ENCODE measurements at places on chromosomes 7 and 10. TPM values are rescaled to one million over a fixed set of nuclear protein-coding genes. Genes with fewer than 3 reads are reported as not detected.

GRCh38 chr10:75009426-75009825 lies 102.0 kb upstream of the SAMD8 start:
- no peak overlapping the region for H3K4me3 ChIP-seq
- H3K27ac ChIP-seq = peak overlapping the region; percentile 3
- H3K27me3 ChIP-seq = no peaks in the 10 kb centered on the region
- DNase-seq = no peak
- H3K4me1 ChIP-seq = peaks cover 20% of the 10 kb centered on the region

DNA sequence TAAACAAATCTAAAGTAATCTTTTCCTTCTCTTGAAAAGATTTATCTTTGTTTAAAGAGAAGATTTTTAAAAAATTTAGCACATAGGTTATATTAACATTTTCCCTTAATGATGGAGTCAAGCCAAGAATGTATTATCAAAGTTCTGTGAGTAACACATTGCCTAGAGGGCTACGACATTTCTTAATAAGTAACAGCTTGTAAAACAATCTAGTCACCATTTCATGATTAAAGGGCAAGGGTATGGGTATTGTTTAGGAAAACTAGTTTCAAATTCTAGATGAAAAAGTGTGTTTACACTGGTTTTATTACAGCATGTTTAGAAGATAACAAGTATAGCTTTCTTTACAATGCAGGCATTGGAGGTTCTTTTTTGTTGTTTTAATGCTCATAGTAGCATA lies 28.6 kb upstream of the LAMB4 start:
- no peaks in the 10 kb centered on the region for H3K36me3 ChIP-seq
- no peaks in the 10 kb centered on the region for H3K4me1 ChIP-seq
- H3K27me3 ChIP-seq = no peaks in the 10 kb centered on the region
- no peak for DNase-seq
- H3K4me3 ChIP-seq = no peak overlapping the region
- no peak overlapping the region for H3K27ac ChIP-seq

DNA sequence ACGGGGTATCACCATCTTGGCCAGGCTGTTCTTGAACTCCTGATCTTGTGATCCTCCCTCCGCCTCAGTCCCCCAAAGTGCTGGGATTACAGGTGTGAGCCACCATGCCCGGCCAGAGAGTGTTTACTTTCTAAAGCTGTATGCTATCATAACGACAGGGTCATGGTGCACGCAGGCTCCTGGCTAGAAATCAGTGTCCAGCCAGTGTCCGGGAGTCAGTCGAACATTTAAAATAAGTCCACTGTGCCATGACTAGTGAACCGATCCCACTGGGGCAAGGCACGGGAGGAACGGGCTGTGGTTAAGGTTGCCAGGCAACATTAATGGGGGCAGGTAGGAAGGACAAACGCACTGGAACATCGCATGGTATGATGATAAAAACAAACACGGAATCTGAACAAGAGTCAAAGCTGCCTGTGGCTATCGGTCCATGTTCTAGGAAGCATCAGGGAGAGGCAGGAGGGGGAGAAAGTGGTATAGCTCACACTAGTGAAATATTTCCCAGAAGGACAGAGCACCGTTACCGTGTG lies 89.0 kb upstream of the SEPHS1 start:
- H3K4me3 ChIP-seq = no peak overlapping the region
- H3K27ac ChIP-seq = no peak overlapping the region
- no peak for DNase-seq
- peaks cover 35% of the 10 kb centered on the region for H3K27me3 ChIP-seq
- peaks cover 15% of the 10 kb centered on the region for H3K4me1 ChIP-seq

DNA sequence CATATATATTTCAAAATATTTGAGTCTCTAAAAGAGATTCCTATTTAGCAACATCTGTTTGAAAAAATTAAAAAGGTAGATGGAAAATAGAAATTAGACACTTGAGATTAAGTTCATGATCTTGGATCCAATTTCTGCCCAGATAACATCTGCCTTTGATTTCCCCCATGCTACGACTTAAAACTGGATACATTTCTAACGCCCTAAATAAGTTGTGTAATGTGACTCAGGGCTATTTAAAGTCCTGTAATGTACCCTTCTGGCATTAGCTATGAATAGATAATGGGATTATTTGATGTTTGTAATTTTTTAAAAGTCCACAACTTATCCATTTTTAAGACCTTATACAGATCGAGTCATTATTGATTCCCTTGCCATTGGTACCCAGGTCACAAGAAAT lies 23.4 kb downstream of the CFAP43 start:
- H3K4me3 ChIP-seq = no peak overlapping the region
- no peak for DNase-seq
- no peaks in the 10 kb centered on the region for H3K36me3 ChIP-seq

DNA sequence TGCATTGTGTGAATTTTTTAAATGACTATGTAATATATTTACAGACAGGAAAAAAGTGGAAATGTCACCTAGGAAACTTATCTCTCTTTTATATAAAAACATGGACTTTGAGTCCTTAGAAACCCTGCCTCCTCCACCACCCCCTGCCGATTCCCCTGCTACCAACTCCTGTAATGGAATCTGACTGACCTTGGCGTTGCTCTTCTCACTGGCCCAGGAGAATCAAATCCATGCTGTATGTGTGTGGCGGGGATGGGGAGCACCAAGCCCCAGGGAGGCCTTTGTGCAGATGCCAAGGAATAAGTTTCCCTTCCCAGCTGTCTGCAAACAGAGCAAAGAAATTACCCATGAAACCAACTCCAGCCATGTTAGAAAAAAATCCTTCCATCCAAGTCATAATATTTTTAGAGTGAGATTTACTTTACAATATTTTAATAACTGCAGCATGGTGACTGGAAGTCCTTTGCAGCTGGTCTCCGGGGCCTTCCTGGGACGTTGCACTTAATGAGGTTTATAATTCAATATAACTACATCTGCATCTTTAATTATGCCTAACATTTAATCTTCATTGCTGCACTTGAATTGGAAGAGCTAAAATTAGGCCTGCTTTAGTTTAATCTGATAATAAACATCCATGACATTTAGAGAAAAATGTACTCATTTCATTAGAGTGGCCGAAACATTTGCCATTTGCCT lies 111.4 kb upstream of the CACUL1 start:
- no peak overlapping the region for H3K4me3 ChIP-seq
- H3K27me3 ChIP-seq = no peaks in the 10 kb centered on the region
- no peak overlapping the region for H3K27ac ChIP-seq
- H3K36me3 ChIP-seq = no peaks in the 10 kb centered on the region

- no peaks in the 10 kb centered on the region for H3K36me3 ChIP-seq
- DNase-seq = no peak
- H3K4me3 ChIP-seq = no peak overlapping the region
- no peaks in the 10 kb centered on the region for H3K4me1 ChIP-seq
Observed at GRCh38 chr7:157652954-157653826, 316.4 kb downstream of the DNAJB6 start.

- no peaks in the 10 kb centered on the region for H3K4me1 ChIP-seq
- H3K27me3 ChIP-seq = no peaks in the 10 kb centered on the region
- H3K36me3 ChIP-seq = no peaks in the 10 kb centered on the region
- H3K27ac ChIP-seq = no peak overlapping the region
- DNase-seq = no peak
Observed at GRCh38 chr7:66609176-66609575, 19.5 kb upstream of the KCTD7 start.

DNA sequence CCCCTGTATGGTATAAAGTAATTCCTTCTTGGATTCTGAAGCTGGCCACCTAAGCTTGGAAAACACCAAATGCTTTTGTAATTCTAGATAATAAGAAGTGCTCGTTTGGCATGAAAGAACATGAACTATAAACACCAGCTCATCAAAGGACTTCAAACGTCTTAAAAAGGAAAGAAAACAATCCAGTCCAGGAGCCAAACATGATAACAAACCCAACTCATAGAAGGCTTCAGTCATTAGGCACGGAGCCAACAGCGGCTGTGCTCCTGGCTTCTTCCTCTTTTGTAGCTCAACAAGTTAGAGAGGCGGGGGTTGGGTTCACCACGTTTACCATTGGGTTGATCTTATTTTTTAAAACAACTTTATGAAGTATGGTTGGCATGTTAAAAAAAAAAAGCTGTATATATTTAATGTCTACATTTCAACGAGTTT lies 56.4 kb upstream of the ECHDC3 start:
- no peaks in the 10 kb centered on the region for H3K36me3 ChIP-seq
- peak; percentile 85 for DNase-seq
- H3K4me3 ChIP-seq = peak overlapping the region; percentile 66
- H3K4me1 ChIP-seq = peaks cover 62% of the 10 kb centered on the region

DNA sequence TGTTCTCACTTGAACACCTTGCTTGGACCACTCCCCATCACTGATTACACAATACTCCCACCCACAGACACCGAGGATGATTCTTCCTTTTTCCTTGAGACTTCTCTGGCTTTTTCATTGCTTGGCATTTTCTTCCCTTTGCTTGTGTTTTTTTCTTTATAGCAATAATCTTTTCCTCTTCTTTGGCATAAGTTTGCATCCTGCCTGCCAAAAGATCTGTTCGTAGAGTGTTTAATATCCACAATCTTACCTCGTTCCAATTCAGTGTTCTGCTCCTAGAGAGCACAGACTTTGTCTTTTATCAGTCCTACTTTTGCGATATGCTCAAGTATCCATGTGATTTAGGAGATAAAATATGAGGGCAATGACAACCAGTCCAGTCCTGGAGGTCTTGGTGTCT lies 303.3 kb upstream of the CDC14C start:
- H3K27me3 ChIP-seq = no peaks in the 10 kb centered on the region
- no peaks in the 10 kb centered on the region for H3K36me3 ChIP-seq
- no peaks in the 10 kb centered on the region for H3K4me1 ChIP-seq

DNA sequence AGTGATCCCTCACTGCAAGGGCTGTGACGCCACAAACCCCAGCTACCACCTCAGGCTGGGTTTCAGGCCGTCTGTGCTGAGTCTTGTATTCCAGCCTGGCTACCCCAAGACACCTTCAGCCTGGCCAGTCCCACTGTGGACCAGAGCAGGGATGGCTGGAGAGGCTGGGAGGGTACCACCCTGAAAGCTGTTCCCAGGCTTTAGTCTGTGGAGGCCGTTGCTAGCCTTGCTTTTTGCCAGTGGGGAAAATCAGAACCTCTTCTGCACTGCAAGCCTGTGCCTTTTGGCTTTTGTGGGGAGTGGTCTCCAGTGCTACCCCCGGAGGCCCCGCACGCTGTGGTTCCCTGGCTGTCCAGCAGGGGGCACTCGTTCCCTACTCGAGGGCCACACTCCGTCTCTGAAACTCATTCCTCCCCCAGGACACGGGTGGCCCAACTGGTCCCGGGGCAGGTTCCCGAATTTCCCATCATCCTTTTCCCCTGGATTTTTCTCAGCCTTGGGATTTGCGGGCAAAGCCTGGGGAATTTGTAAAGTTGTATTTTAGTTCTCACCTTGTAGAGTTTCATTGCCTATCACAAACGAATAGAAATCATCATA lies 128.4 kb upstream of the BTBD16 start:
- no peaks in the 10 kb centered on the region for H3K4me1 ChIP-seq
- H3K36me3 ChIP-seq = no peaks in the 10 kb centered on the region
- H3K27ac ChIP-seq = no peak overlapping the region
- H3K27me3 ChIP-seq = peaks cover 19% of the 10 kb centered on the region

DNA sequence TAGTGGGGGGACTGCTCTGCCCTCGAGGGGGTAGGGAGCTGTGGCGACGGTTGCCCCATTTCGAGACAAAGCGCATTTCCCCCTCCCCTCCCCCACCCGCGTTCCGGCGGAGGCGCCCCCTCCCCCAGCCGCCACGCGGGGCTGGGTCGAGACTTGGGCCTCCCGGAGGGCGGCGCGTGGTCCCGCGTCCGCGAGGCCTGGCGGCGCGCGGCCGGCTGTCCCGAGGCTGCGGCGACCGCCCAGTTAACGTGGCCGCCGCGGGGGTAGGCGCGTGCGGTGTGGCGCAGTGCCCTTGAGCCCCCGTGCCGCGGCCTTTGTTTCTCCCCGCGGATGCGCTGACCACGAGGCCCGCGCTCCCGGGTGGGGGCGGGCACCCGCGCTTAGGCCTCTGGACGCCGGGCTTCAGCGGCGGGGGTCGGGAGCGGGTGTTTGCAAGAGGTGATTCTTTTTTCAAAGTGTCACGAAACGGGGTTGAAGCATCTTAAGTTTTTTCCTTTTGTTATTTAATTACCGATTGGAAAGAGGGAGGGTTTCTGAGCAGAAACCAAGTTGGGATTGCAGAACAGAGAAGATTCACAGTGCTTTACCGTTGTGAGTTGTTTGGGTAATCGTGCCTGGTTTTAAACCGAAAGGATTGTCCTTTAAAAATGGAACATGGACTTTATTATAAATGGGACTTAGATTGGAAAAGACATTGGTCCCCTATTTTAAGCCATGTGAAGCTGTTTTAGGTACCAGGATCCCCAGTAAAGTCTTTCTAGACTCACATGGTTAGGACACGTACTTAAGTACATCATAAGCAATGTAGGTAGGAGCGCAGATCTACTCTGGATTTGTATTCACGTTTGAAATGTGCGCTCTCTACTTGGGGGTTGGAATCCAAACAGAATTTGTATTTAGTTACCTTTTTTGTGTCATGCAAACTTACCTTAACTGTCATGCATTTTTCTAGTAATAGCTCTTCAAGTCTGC lies 760 bp downstream of the CBX3 start:
- H3K4me3 ChIP-seq = peak overlapping the region; percentile 74
- DNase-seq = peak; percentile 62
- H3K4me1 ChIP-seq = peaks cover 50% of the 10 kb centered on the region
- H3K27ac ChIP-seq = peak overlapping the region; percentile 99

GRCh38 chr10:75073442-75073841 lies 38.0 kb upstream of the SAMD8 start:
- peaks cover 3% of the 10 kb centered on the region for H3K4me1 ChIP-seq
- no peak overlapping the region for H3K4me3 ChIP-seq
- DNase-seq = no peak
- H3K36me3 ChIP-seq = no peaks in the 10 kb centered on the region
- no peak overlapping the region for H3K27ac ChIP-seq

The VPS37D gene
- 0.57 TPM for total RNA-seq

The CRHR2 gene
- total RNA-seq = not detected

Data from T-cell (primary cell).